ENCODE measurements at places on chromosomes 2 and 18.

DNA sequence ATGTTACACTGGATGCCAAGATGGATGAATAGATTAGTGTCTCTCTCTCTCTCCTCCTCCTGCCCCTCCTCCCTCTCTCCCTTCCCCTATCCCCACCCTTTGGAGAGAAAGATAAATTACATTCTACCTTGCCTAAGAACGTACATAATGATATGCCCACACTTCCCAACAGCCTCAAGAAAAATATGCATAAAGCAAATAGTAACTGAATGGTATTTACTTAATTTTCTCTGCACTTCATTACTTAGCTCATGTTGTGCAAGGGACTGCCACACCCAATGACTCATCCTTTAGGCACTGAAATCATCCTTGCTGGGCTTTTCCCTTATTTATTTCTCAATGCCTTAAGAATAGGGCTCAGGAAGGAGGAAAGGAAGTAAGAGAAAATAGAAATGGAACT, 137.3 kb upstream of the PID1 start:
- no peak for DNase-seq

DNA sequence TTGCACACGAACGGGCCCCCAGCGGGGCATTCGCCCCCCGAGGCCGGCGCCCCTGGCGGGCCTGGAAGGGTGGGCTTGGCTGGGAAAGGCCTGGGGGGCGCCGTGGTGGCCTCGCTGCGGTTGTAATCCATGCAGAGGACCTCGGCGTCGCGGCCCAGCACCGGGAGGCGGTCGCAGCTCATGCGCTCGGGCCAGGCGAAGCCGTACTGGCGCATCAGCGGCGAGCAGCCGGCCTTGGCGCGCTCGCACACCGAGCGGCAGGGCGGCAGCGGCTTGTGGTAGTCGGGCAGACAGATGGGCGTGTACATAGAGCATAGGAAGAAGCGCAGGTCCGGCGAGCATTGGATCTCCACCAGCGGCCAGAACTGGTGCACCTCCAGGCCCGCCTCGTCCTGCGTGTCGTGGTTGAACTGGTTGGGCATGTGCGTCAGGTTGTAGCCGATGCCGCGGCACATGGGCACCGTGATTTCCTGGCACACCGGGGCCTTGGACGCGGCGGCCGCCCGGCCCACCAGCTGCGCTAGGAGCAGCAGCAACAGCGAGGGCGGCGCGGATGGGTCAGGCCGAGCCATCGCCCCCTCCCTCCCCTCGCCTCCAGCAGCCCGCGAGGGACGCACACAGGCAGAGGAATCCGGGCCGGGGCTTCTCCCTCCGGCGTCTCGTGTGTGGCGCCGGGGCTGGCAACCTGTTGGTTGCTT, 1.4 kb downstream of the FZD5 start:
- DNase-seq = no peak

DNA sequence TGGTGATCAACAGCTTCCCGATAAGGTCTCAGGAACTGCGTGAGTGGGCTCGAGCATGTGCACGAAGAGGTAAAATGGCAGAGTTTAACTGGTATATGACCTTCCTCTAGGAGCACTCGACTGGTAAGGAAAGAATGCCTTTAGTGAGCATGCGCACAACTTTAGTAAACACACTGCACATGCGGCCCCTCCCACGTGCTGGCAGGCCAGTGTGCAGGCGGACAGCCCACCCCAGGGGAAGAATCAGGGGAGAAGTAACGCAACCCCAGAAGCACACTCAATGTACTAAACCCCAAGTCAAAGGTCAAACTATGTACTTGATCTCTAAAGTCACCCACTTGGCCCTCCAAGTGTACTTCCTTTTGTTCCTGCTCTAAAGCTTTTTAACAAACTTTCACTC, 28.7 kb upstream of the SLC25A52 start:
- no peak for DNase-seq

DNA sequence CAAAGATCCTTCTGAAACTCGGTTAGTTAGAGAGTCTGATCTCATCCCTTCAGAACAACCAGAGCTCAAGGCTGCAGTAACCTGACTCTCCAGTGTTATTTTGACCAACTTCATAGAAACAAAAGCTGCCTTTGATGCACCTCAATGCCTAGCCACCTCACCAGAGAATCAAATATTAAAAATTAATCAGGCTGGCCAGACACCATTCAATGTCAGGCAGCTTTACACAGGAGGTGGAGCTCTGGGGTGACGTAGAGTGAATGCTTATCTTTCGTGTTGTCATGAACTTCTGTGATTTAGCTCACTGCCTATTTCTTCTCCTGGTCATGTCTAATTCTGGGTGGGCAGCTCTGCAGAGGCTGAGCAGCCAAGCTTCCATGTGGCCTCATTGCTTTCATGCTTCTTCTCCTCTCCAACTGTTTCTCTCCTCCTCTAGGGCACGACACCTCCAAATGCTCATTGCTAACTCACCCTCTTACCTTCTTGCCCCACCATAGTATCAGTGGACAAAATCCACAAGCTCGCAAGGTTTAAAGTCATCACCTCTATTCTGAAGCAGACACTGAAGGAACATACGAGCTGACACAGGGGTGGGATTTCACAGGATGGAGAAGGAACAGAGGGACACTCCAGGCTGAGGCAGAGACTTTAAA, 39.4 kb downstream of the AAK1 start:
- no peak for DNase-seq

DNA sequence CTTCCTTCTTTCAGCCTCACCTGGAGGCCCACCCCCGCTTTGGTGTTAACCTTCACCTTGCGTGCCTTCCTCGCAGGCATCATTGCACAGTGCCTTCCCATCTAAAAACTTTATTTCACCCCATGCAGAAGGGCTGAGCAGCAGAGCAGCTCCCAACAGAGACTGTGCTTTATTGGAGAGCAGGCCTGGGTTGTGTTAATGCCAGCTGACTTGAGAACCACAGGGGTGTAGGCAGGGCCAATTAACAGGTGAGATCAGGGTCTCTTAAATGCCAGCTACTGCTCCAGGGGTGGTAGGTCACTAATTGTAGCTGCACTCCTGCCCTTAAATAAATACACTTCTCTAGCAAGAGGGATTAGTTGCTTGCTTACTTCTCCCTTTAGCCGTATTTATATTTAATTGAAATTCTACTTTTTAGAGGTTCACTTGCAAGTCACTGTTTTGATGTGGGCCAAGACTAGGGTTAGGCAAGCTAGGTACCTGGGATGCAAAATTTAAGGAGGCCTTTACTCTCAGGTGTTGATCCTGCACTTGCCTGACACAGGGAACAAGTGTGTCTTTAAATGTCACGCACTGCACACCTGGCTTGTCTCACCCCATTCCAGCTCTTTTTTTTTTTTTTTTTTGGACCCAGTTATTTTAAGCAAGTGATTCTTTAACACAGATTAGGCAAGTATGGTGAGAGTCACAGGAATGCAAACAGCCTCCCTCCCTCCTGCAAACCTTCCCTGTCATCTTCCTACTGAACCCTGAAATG, 54.5 kb downstream of the LYPD1 start:
- no peak for DNase-seq

- DNase-seq = no peak
These were observed 21.0 kb downstream of the SPOPL start for GRCh38 chr2:138522556-138522955.

DNA sequence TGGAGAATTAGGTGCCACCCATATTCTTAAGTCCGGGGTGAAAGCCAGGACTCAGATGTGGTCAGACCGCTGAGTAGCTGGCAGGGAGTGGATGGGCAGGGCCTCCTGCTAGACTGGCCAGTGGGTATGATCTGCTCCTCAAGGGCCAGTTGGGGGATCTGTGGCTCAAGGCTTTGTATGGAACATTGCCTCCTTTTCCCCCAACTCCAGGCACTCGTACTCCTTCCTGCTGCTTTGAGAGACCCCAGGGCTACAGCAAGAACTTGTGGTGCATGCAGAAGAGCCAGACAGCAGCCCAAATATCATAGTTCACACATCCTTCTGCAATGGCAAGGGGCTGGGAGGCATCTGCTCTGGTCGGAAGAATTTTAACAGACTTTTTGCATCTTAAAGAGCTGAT, 61.7 kb downstream of the PDCL3 start:
- DNase-seq = no peak

- no peak for DNase-seq
These were observed 533.6 kb upstream of the FSHR start for GRCh38 chr2:49687918-49688317.

DNA sequence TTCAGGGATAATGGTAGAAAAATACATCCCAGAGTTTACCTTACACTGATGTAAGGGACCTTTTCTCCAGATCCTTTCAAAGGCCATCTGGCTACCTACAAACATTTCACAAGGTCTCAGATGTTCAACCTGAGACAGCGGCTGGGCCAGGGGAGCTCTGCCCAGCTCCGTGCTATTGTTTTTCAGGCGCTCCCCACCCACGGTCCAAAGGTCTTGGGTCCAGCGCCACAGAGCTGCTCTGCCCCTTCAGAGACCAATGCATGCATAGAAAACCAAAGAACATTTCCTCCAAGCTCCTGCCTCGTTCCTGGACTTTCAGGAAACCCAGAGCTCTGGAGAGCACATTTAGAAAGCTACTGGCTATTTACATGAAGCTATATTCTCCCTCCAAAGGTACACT, 40.3 kb downstream of the COPS8 start:
- DNase-seq = no peak

GRCh38 chr2:185255566-185255965, 483.0 kb upstream of the FSIP2 start:
- no peak for DNase-seq

DNA sequence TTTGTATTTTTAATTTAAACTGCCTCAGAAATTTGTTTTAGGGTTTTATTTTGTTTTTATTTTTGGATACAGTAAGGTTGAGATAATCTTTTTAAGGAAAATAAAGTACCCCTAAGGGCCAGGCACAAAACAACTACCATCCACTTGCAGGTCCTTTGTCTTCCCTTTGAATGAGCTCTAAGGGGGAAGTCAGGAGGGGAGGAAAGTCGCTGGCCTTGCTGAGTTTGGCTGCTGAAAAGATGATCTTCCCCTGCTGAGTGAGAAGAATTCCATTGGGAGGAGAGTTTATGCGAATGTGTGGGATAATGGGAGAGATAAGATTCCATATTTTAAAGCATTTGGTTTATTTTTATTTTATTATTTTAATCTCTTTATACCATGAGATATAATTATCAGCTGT, 100.7 kb downstream of the ARHGAP15 start:
- DNase-seq = no peak

- DNase-seq = no peak
These were observed 51.2 kb upstream of the ALPP start for GRCh38 chr2:232327105-232328031.

DNA sequence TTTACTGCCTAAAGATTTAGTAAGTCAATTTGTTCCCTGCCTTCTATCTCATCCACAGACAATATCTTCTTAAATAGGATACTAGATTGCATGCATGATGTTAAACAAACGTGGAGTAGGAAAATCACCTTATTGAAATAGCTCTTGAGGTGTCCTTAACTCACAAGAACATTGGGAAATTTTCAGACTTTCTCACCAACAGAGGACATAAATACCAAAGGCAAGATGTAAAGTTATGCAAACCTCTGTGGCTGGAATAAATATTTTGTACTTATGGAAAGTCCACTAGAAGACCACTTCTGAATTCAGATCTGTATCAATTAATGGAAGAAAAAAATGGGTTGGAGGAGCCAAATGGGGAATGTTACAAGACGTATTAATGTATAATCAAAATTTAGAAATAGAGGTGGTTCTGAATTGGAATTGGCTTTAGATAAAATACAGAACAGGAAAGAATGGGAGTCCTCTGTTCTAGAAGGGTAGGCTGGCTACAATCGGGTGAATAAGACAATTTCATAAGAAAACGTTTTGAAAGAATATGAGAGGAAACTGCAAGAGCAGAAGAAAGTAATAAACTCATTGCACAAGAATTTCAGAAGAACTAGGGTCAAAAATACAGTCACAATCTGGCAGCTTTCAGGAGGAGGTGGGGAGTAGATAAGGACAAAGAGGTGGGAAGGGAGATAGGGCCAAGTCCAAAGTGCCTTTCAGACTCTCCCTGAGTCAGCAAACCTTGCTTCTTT, 69.3 kb upstream of the FN1 start:
- DNase-seq = no peak

DNA sequence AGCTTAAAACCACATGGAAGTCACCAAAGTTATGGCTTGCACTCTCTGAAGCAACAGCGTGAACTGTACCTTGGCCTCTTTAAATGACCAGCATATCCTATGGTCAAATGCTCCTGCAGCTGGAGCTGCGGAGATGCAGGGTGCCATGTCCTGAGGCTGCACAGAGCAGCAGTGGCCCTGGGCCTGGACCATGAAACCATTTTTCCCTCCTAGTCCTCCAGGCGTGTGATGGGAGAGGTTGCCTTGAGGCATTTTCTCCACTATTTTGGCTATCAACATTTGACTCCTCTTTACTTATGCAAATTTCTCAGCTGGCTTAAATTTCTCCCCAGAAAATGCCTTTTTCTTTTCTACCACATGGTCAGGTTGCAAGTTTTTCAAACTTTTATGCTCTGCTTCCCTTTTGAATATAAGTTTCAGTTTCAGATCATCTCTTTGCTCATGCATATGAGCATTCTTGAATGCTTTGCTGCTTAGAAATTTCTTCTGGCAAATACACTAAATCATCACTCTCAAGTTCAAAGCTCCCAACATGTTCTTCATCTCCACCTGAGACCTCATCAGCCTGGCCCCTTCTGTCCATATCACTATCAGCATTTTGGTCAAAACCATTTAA, 82.9 kb upstream of the TMEFF2 start:
- no peak for DNase-seq

DNA sequence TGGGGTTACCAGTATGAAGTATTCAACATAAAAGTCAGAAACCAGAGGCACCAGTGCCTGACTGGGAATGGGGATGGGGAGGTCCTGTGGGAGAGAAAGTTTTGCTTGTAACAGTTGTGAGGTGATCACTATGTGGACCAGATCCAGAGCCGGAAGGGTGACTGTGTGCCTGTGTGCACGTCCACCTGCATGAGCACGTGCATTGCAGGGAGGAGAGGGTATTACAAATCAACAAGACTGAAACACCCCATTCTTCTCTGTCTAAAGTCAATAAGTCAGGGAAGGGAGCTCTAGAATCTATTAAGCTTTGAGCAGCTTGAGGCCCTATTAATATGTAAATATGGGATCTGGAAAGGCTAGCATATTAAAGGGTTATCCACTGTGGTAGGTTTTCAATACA, 241.0 kb upstream of the ACVR2A start:
- DNase-seq = no peak

DNA sequence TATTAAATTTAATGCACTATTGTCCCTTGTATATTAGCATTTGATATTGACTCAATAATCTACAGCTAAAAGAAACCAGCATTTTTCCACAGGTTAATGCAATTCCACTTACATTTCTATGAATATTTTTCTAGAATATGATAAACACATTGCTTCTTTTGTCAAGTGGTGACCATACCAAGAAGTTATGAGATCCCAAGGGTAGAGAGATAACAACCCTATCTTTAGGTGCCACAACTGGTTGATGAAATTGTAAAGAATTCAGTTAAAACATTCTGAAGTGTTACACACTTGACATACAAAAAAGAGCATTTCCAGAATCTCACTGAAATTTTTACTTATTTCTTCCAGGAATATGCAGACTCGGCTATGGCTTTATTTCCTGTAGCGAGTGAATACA, 56.0 kb downstream of the ABCG8 start:
- DNase-seq = no peak
